PC-9 (cell line): ENCODE measurements at places on chromosomes 5 and 9. TPM values are rescaled to one million over a fixed set of nuclear protein-coding genes. Genes with fewer than 3 reads are reported as not detected.

DNA sequence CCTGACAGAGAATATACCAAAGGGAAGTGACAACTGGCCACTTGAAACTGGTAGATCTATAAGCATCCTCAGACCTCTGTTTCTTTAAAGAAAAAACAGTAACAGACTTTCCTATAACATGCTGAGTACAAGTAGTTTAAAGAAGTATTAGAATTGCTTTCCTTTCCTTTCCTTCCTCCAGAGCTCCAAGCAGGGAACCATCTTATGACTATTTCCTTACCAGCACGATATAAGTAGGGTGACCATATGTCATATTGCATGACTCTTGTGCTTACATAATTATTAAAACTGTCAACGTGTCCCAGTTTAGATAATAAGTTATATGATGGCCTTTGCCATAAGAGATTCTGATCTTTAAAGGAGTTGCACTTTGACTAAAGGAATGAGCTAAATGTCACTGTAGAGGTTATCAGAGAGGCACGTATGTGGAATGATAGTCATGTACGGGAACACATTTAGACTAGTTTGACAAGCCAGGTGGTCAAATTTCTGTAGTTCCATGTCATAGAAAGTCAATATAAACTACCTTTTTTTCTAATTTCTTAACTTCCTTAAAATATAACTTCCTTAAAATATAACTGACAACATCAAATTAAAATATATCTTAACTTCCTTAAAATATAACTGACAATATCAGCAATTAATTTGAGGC is 212.7 kb upstream of the CD180 start:
- no peak for DNase-seq
- no peaks in the 10 kb centered on the region for H3K36me3 ChIP-seq
- H3K4me1 ChIP-seq: no peaks in the 10 kb centered on the region

- H3K27ac ChIP-seq: peak overlapping the region; percentile 65
- H3K4me3 ChIP-seq: 0 out of 2 replicates have a peak overlapping the region, but pooled peaks have one; percentile 13
- peak; percentile 94 for DNase-seq
- peaks cover 48% of the 10 kb centered on the region for H3K4me1 ChIP-seq
- no peaks in the 10 kb centered on the region for H3K36me3 ChIP-seq
These were observed 58.3 kb upstream of the MAP3K1 start for GRCh38 chr5:56757077-56757476.

GRCh38 chr9:97046228-97046627 is 7.3 kb upstream of the CTSV start:
- H3K27me3 ChIP-seq: no peaks in the 10 kb centered on the region
- H3K36me3 ChIP-seq: no peaks in the 10 kb centered on the region
- DNase-seq: peak; percentile 98
- peak overlapping the region; percentile 83 for H3K27ac ChIP-seq

GRCh38 chr9:88835038-88835466 is 156.2 kb upstream of the S1PR3 start:
- no peaks in the 10 kb centered on the region for H3K27me3 ChIP-seq
- H3K4me1 ChIP-seq: peaks cover 11% of the 10 kb centered on the region
- H3K36me3 ChIP-seq: no peaks in the 10 kb centered on the region
- H3K27ac ChIP-seq: no peak overlapping the region
- no peak for DNase-seq
- no peak overlapping the region for H3K4me3 ChIP-seq

CSF1R gene
- 0.72 and 0.95 TPM in 2 replicates for total RNA-seq

- no peak for DNase-seq
- H3K27ac ChIP-seq: no peak overlapping the region
- H3K4me1 ChIP-seq: peaks cover 6% of the 10 kb centered on the region; the same call in 1 of the 2 replicates
These were observed 40.2 kb downstream of the NAIF1 start for GRCh38 chr9:128026773-128027541.
